ENCODE measurements at places on chromosomes 5 and 9.

GRCh38 chr5:88952344-88952743 lies 69.4 kb upstream of the MEF2C start:
- DNase-seq = no peak

GRCh38 chr5:154437281-154437965 lies 8.4 kb upstream of the SAP30L start:
- DNase-seq = no peak

GRCh38 chr9:127608104-127608966 lies 3.7 kb upstream of the STXBP1 start:
- DNase-seq = peak; percentile 87

- no peak for DNase-seq
These were observed 57.4 kb upstream of the JAK2 start for GRCh38 chr9:4927701-4928100.

DNA sequence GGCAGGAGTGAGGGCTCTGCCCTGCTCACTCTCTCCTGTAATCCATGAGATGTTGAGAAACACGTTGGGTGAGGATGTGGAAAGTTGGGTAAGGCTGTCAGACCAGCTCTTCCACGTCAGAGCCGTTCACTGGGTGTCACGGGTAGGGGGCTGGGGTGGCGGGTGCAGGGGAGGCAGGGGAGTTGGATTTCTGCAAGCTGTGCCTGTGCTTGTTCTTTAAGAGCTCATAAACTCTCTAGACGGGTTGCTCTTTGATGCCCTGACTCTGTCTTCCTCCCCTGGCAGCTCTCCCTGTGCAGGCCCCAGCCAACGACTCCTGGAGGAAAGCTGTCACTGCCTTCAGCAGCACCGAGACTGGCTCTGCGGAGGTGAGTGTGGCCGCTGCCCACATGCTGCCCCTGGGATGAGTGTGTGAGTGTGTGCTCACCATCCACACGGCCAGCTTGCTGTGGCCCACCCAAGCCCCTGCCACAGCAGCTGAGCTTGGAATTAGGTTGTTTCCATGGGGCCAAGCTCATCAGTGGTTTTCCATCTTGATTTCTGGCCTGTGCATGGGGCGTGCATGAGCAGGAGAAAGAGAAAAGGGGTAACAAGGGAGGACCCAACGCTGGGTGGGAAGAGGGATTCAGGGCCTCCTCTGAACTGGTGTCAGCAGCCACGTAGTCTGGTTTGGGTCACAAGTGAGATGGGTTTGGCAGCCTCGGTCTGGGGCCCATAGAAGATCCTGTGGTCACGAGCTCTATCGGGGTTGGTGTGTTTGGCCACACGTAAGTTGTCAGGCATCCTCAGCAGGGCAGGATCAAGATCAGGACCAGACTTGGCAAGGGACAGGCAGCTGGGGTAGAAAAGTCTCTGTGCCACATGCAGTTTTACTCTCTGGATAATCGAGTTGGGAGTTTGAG lies 21.0 kb upstream of the POMT1 start:
- no peak for DNase-seq

DNA sequence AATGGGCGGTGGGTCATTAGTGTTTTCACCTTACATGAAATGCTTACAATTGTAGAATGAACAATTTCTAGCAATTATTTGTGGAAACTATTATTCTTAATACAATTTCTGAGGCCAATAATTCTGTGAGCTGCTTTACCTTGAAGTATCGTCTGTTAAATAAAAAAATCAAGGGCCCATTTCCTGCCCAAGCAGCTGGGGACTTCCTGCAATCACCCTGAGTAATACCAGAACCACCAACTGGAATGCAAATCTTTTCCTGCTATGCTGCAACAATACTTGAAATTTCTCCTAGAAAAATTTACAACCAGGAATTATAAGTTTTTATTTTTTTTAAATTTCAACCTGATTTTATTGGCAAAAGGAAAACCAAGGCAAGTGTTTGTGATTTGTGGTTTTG lies 52.6 kb downstream of the ADAMTS16 start:
- DNase-seq = no peak

DNA sequence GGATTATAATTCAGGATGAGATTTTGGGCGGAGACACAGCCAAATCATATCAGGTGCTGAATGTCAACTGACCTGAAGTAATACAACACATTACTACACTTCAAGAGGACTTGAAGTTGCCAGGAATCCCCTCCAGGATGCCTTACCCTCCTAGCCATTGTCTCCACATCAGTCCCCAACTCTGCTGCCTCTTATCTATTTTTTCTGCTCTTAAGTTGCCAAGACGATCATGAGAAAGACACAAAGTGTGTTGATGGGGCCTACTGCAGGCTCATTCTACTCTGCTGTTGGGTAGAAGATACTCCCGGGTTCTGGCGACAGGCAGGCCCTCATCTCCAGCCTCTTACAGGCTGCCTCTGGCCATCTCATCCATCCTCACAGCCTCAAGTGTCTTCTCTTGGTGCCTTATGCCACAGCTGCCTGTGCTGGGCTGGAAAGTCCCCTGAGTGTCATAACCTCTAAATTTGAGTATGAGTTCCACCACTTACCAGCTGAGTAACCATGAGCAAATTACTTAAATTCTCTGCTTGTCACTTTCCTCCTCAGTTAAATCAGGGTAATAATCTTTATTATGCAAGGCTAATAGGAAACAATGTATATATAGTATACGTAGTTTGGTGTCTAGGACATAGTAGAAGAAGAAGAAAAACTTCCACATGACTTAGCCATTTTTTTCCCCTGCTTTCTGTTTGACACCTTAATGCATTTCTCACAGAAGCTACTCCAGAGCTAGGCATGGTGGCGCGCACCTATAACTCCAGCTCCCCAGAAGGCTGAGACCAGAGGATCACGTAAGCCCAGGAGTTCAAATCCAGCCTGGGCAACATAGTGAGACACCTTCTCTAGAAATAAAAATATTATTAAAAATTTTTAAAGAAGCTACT lies 73.0 kb upstream of the SNX2 start:
- DNase-seq = no peak

GRCh38 chr5:170563824-170564567 lies 60.2 kb downstream of the KCNIP1 start:
- no peak for DNase-seq

- DNase-seq = no peak
These were observed 10.4 kb upstream of the MIER3 start for GRCh38 chr5:56962286-56962685.

DNA sequence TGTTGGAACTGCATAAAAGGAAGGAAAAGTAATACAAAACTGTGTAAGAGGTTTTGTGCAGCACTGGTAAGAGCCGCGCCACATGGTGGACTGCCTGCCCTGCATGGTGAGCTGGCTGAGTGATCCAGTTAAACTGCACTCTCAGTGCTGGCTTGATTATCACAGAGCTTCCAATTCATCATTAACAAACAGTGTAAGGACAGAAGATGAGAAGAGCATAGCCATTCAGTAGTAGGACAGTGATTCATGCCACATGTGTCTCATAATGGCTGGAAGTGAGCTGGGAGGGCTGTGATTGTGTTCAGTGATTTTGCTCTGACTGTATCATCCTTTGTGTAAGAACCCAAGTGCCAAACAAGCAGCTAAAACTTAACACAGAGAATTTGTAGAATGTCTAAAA lies 14.1 kb downstream of the ASPN start:
- no peak for DNase-seq

DNA sequence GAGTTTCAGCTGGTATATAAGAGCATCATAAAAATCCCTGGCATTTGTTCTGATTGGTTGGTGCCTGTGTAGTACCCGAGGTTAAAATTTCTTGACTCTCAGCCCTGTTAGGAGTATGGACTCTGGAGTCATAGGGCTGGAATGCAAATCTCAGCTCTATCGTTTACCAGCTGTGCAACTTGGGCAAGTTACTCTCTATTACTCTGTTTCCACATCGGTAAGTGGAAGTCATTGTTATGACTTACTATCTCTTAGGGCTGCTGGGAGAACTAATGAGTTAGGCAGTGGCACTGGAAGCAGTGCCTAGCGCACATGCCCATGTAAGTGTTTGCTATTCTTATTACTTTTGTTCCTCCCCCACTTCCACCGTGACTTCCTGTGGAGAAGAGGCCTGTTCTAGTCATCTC lies 141.6 kb downstream of the BOD1 start:
- no peak for DNase-seq

- DNase-seq = no peak
These were observed 76.5 kb downstream of the C9orf152 start for GRCh38 chr9:110131499-110131898.

GRCh38 chr5:14212838-14213237 lies 69.7 kb downstream of the TRIO start:
- DNase-seq = no peak

- DNase-seq = no peak
These were observed 8.6 kb downstream of the SLC6A3 start for GRCh38 chr5:1436681-1437080.

- DNase-seq = no peak
These were observed 54.0 kb upstream of the SLIT3 start for GRCh38 chr5:169354921-169355320.

GRCh38 chr9:130266236-130267098 lies 907 bp downstream of the HMCN2 start:
- DNase-seq = no peak

DNA sequence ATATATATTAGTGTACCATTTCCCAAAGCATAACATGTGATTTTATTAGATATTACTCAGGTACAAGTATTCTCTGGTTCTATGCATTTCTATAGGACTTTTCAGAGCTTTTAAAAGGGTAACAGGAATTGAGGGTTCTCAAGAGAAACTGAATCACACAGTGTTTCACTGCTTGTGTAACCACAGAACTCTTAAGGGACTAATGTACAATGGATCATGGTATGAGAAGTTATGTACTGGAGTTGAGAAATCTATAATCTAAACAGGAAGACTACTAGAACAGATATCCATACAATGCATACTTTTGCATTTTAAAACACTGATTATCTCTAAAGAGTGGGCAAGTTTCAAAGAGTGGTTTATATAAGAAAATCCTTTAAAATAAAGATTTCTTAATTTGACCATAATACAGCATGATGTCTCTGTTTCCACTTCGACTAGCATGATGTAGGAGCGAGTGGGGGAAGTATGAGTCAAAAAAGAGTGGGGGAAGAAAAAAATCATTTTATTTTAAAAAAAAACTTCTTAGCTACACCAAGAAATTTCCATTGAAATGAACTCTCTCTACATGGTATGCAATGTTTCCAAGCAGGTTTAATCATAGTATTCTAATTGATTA lies 183.5 kb downstream of the RFX3 start:
- DNase-seq = no peak

- no peak for DNase-seq
These were observed 703.5 kb upstream of the WWC1 start for GRCh38 chr5:167587772-167588437.

GRCh38 chr9:127347831-127348776 lies 48.9 kb upstream of the SLC2A8 start:
- no peak for DNase-seq

- DNase-seq = no peak
These were observed 621 bp downstream of the AK6 start for GRCh38 chr5:69368458-69369339.

DNA sequence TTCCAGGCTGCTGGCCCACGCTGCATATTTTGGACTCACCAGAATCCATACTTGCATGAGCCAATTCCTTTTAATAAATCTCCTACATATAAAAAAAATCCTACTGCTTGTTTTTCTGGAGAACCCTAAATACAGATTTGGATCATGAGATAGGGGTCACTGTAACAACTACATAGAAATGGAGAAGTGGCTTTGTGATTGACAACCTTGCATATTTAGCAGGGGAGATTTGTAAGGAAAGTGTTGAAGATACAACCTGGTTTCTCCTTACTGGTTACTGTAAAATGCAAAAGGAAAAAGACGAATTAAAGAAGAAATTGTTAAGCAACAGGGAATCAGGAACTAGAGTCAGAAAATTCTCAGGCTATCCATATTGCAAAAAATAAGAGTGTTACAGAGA lies 74.8 kb downstream of the HABP4 start:
- no peak for DNase-seq

- no peak for DNase-seq
These were observed 62.8 kb upstream of the SUB1 start for GRCh38 chr5:32522429-32523143.

- no peak for DNase-seq
These were observed 100.7 kb downstream of the NLN start for GRCh38 chr5:65822710-65823109.

DNA sequence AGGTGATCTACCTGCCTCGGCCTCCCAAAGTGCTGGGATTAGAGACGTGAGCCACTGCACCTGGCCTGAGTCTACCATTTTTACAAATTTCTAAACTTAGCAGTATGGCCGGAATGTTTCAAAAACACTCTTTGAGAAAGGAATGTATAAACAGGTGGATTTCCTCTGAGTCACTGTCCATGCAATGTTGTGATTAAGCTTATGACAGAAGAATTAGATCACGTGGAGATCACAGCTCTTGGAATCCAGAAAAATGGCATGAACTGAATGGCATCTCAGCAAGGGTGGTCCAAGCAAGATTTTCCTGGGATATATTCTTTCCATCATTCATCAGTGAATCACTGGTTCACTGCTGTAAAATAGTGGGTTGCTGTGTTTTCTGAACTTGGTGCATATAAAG lies 865.0 kb downstream of the PTPRD start:
- DNase-seq = no peak

GRCh38 chr5:58183078-58183785 lies 276.7 kb downstream of the PLK2 start:
- DNase-seq = no peak

All from mesothelial cell of epicardium (in vitro differentiated cells).